ENCODE measurements at places on chromosomes 5 and 9. TPM values are rescaled to one million over a fixed set of nuclear protein-coding genes. Genes with fewer than 3 reads are reported as not detected.

The IFNA2 gene
- total RNA-seq = not detected

The SPATA31D4 gene
- not detected for total RNA-seq

The PLAC8L1 gene
- 0.96 TPM for total RNA-seq

The PCDHGA7 gene
- total RNA-seq = 4.7 TPM

The THBS4 gene
- under 0.01 TPM for total RNA-seq

The RBM22 gene
- 28.5 TPM for total RNA-seq

The LPCAT1 gene
- total RNA-seq = 37.1 TPM

The RICTOR gene
- total RNA-seq = 27.8 TPM

The GADD45G gene
- not detected for total RNA-seq

The POU5F2 gene
- total RNA-seq = 0.61 TPM

The PCDHGA3 gene
- total RNA-seq = 0.96 TPM

The F2RL2 gene
- not detected for total RNA-seq

The NME5 gene
- total RNA-seq = 5.5 TPM

The C7 gene
- not detected for total RNA-seq

The PANK3 gene
- 69.7 TPM for total RNA-seq

The TSSK1B gene
- 3.8 TPM for total RNA-seq

The GRM6 gene
- total RNA-seq = not detected

The KIAA1958 gene
- 2.5 TPM for total RNA-seq

The SOWAHA gene
- total RNA-seq = not detected

The IER5L gene
- 34.2 TPM for total RNA-seq

The GM2A gene
- total RNA-seq = 114 TPM

The ROR2 gene
- 0.66 TPM for total RNA-seq

The CREBRF gene
- 8.0 TPM for total RNA-seq

The TSLP gene
- total RNA-seq = 1.0 TPM

The CATSPER3 gene
- not detected for total RNA-seq

The SPARC gene
- total RNA-seq = 382 TPM

The LIFR gene
- 26.3 TPM for total RNA-seq

The NR6A1 gene
- 2.9 TPM for total RNA-seq

The COL15A1 gene
- total RNA-seq = not detected

The MYMK gene
- total RNA-seq = not detected

The HCN1 gene
- not detected for total RNA-seq

The CNTNAP3 gene
- total RNA-seq = 37.5 TPM

The PKD2L2 gene
- total RNA-seq = not detected

The PCDHB12 gene
- 0.16 TPM for total RNA-seq

The PLEKHG4B gene
- total RNA-seq = 0.09 TPM

The NPR3 gene
- 0.19 TPM for total RNA-seq

The NTNG2 gene
- 2.0 TPM for total RNA-seq

The ACOT12 gene
- total RNA-seq = not detected

Measured in mammary epithelial cell (primary cell).